Inflammatory macrophage treated with lipopolysaccharide for 1 hour (primary cell): ENCODE measurements at places on chromosomes 6 and 20.
A peak's percentile ranks its signal among the peaks of the same experiment; 100 is the strongest.

- no peak for DNase-seq
These were observed 40.6 kb upstream of the SAMD5 start for GRCh38 chr6:147467886-147468285.

DNA sequence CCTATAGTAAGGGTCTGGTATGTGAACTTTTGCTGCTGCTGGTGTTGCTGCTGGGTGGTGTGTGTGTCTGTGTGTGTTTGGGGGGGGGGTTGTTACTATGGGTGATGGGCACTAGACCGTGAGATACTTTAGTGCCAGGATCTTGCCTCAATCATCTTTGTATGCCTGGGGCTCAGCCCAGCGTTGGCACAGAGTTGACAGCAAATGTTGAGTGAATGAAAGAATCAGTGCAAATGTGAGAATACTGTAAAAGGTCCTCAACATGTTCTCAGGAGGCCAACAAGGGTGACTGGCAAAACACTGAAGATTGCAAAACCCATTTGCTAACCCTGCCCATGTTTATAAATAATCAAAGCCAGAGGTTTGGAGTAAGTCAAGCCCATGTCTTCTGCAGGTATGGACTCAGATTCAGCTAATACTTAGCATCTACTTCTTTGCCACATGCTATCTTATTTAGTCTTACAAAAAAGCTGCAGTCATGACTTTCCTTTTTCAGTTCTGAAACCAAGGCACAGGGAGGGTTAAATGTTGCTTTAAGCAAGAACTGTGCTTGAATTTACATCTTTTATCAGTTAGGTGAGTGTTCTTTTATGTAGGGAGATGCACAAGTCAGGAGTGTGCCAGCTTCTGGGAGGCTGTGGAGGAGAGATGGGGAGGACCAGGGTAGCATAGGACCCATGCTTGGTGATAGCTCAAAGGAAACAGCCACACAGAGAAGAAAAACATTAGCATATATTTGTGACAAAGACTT is 125.3 kb upstream of the SPACA1 start:
- no peak for DNase-seq

- DNase-seq: peak; percentile 64
These were observed 44.9 kb upstream of the CCDC28A start for GRCh38 chr6:138728662-138729061.

DNA sequence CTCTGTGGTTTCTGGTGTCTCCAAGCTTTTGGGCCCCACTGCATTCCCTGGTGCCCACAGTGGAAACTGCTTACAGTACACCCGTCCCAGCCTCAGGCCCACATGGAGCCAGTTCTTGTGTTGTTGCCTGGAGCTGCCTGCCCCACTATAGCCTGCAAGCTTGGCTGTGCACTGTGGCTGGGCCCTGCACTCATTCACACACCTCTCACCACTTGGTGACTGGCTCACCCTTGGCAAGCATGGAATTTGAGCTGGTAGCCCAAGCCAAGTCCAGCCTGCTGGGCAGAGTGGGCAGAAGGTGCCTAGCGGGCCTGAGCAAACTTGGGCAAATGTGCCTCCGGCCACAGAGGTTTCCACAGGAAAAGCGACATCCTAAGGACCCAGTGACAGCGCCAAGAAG is 472.3 kb downstream of the MMUT start:
- no peak for DNase-seq

- peak; percentile 30 for DNase-seq
These were observed 12.4 kb upstream of the CPNE5 start for GRCh38 chr6:36851626-36852025.

DNA sequence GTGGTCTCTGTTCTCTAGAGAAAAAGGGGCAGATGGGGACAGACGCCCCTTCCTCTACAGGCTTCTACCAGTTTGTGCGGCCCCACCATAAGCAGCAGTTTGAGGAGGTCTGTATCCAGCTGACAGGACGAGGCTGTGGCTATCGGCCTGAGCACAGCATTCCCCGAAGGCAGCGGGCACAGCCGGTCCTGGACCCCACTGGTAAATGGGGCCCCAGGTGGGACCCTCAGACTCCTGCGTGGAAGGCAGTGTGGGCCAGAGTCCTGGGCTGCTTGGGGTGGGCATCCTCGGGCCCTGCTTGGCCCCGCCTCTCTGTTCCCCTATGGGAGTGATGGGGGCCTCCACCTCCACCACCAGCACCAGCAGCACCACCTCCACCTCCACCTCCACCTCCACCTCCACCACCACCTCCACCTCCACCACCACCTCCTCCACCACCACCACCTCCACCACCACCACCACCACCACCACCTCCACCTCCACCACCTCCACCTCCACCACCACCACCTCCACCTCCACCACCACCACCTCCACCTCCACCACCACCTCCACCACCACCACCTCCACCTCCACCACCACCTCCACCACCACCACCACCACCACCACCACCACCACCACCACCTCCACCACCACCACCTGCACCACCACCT is 3.2 kb upstream of the TNFRSF6B start:
- no peak for DNase-seq

GRCh38 chr6:159817951-159818739 is 18.1 kb downstream of the PNLDC1 start:
- peak; percentile 27 for DNase-seq
